B cell (primary cell): ENCODE measurements at places on chromosomes 7 and 10.

GRCh38 chr10:90937645-90938258 is 16.9 kb upstream of the ANKRD1 start:
- no peak for DNase-seq

DNA sequence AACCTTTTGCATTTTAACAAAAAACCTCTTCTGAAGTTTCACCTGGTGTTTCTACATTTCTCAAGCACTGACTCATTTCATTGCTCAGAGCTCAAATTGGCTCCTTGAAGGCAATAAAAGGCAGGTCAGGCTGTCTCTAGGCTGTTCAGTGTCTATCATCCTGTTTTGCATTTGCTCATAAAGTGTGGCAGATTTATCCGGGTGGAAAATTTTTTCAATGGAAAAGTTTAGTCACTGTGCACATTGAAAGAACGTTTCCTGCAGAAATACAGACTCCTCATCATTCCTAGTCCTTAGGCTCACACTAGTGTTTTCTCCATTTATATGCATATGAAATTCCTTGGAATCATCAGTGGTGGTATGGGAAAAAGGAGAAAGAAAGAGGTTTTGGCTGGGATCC is 114.2 kb upstream of the DGKB start:
- DNase-seq, result no peak

DNA sequence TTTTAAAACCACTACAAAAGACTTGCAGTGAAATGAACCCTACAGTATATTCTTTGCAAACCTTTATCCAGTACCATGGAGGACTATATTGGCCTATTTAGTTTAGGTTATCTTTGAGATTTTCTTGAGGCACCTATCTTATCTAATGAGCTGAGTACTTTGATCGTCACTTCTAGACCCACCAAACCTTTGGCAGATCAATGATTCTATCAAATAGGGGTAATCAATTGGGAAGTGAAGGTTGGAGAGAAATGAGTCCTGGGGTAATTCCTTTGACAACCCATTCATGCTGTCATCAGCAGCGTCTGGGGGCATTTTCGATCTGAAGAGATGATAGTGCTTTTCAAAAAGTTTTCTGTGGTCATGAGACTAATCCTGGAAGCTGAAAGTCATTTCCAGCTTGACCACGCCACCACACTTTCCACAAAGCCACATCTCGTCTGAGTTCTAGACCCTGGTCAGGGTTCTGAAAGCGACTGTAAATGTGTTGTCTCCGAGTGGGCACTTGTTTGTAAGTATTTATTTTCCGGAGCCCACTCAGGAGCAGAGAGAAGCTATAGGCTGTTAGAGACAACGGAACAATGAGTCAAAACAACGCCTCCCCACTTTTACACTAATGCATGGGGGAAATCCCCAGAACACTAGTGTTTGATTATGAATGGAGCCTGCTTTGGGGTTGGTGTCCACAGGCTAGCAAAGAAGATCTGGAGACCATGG is 4.8 kb downstream of the EGR2 start:
- DNase-seq, result peak; percentile 26

DNA sequence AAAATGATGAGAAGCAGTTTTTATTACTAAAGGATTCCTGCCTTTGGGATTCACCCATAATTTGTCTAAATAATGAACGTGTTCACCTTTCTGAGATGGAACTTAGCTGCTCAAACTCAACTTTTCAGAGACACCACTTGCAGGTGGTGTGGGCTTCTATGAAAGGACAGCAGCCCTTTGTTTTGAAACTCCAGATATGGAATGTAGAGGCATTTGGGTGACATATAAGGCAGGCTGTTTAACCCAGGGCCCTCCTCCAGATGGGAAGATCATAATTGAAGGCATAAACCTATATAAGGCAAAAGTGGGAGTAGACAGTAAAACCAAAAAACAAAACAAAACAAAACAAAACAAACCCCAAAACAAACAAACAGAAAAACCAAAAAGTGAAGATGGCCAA is 11.9 kb upstream of the HUS1 start:
- no peak for DNase-seq

DNA sequence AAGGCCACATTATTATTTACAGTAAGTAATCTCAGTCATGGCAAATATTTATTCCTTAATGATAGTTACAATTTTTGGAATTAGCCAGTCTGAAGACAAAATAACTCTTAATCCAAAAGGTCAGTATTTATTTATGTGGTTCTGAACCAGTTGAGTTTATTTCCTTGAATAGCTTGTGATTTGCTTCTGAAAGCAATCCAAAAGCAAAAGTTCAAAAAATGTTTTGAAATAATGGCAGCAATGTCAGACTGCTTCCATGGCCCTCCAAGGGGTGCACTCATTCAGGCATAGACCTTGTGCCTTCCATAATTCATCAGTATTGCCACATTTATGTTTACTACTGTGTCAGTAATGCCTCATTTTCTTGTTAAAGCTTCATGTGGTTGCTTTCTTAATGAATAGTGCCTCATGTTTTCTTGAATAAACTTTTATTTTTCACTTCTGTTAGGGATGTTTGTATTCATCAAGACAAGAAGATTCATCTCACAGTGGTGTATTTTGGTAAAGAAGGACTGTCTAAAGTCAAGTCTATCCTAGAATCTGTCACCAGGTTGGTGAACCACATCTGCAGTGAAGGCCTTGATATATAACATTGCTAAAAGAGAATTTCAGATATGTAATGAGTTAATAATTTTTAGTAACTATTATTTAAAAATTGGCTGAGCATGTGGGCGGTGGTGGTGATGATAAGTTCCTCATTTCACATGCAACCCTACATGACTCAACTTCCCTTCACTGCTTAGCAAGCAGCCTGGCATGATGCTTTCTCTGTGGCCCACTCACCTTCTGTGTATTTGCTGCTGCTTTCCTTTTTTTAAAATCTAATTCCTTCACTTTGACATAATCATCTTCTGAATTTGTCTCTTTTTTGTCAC is 22.0 kb downstream of the CSGALNACT2 start:
- no peak for DNase-seq

DNA sequence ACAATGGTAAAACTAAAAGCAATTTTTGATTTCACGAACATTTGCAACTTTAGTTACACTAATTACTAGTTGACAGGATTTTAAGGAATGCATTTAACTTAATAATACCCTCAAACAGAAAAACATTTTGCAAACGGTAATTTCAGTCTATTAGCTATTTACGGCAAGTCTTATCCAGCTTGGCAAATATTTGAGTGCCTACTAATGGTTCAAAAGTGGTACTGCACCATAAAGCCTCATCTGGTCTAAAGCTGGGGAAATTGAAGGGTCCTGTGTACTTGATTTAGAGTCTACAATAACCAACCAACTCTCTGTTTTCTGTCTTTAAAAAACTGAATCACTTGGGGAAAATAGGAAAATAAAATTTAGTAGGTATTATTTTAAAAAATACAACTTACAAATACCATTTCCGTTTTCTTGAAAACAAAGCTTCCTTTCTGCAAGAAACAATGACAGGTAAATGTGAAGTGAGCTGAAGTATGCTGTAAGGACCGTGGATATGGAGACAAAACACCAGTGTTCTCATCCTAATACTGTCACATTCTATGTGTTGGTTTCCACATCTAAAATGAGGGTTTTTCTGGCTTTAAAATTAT is 142.3 kb downstream of the VPS50 start:
- peak; percentile 31 for DNase-seq

GRCh38 chr10:84948644-84949043 is 620.3 kb downstream of the CCSER2 start:
- DNase-seq, result no peak

DNA sequence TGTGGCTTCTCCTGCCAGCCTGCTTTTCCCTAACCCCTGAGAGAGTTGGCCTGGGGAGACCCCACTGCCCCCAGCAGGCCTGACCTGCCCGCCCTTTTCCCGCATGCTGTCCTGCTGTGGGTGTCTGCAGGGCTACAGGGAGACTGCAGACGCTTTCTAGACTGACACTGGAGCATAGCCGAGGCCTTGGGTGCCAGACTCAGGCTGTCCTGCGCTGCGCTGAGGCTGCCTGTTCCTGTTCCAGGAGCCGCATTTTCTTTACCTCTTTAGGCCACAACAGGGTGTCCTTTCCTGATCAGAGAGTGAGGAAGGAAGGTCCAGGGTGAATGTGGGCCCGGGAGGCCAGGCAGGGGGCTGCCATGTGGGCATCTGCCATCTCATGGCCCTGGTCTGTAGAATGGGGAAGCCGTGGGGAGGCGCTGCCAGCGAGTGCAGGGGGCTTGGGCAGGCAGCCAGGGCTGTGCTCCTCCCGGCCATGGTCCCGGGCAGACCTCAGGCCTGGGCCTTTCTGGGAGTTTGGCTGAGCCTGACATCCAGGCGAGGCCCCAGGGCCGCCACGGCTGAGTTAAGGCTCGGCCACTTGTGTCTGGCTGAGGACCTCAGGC is 3.6 kb downstream of the PWWP2B start:
- no peak for DNase-seq

DNA sequence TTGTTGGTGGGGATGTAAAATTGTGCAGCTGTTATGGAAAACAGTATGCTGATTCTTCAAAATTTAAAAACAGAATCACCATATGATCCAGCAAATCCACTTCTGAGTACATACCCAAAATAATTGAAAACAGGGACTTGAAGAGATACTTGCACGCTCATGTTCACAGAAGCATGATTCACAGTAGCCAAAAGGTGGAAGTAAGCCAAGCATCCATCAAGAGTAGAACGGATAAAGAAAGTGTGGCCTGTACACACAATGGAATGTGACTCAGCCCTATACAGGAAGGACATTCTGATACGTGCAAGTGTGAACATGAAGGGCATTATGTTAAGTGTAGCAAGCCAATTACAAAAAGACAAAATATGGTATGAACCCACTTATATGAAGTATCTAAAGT is 696.7 kb upstream of the CELF2 start:
- DNase-seq, result no peak

DNA sequence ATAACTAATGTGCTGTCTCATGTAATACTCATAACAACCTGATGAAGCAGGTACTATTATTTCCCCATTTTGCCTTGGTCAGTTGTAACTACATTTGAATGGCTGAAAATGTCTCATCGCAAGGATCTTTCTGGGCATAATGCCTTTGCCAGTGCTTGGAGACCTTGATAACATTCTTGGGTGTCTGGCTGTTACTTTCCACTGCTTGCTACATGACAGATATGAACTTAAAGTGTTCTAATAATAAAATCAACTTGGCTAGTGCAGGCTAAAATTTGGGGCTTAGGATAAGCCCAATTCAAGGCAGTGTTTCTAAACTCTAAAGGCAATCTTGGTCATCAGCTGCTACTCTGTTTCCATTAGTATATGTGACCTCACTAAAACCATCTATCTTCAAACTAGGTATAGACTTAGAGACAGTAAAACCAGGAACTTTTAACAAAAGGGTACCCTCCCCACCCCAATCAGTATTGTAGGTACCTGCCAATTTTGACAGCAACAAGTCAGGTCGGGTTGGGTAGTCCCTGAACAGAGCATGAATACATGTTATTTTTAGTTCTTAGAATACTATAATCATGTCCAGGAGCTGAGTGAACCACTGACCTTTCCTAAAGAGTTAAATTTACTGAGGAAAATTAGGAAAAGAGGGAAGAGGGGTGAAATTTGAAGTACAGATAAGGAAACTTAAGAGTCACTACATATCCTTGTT is 68.2 kb upstream of the AHR start:
- DNase-seq, result no peak

GRCh38 chr7:29000717-29001076 is 42.6 kb upstream of the TRIL start:
- no peak for DNase-seq
